ENCODE measurements at places on chromosomes 2 and 18.
A peak's percentile ranks its signal among the peaks of the same experiment; 100 is the strongest.

GRCh38 chr2:62304429-62305417 lies 108.8 kb downstream of the B3GNT2 start:
- DNase-seq, result peak; percentile 37

DNA sequence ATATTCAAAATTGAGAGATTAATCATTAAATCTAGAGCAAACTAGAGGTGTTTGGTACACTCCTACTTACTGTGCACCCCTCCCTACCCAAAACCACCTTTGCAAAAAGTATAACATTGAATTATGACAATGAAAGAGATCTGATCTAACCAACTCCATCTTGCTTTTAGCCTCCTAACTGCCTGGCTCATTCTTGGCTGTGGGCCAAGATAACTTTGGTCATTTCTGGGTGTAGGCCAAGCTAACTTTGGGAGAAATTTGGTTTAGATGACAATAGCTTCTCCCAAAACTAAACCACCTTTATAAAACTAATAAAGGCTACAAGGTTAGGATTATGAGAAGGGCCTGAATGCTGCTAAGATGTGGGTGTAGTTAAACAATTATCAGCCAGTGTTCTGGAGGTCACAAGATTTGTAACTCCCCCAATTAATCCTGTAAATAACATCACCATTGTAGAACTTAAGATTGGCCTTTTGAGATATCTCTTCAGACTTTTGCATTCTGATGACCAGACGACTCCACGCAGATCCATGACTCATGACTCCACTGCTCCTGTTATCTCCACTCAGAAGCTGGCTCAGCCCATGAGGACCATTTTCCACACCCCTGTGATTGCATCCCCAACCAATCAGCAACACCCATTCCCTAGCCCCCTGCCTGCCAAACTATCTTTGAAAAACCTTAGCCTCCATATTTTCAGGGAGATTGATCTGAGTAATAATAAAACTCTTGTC lies 160.2 kb downstream of the FBXO15 start:
- no peak for DNase-seq

- DNase-seq, result peak; percentile 54
Measured at GRCh38 chr2:28544405-28544921, 48.6 kb downstream of the PLB1 start.

DNA sequence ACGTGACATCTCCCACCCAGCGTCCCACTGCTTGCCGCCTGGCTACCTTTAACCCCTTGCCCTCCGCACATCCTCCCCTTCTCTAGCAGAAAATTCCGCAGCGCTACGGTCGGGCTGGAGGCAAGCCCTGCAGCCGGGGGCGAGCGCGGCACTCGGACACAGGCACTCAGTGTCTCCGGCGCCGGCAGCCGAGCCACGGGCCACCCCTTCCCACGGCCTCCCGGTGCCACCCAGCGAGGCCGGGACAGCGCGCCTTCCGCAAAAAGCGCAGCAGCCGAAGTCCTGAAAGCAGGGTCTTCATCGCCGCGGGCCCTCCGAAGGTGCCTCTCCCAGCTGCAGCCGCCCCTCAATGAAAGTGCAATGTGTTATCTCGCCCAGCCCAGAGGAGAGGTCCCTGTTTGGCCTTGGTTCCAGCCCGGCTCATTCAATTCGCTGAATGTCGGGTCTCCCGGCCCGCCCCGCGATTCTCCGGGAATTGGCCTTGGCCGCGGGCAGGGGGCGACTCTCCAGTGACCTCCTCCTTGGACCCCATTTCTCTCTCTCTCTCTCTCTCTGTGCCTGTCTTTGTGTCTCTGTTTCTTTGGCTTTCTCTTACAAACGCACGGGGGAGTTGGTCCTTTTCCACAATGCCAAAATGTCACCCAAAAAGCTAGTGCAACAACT lies 1.1 kb downstream of the DLGAP1 start:
- peak; percentile 43 for DNase-seq

GRCh38 chr18:57831597-57832377 lies 28.7 kb upstream of the ATP8B1 start:
- no peak for DNase-seq

GRCh38 chr18:27449104-27449503 lies 264.0 kb upstream of the CHST9 start:
- no peak for DNase-seq

- DNase-seq, result no peak
Measured at GRCh38 chr2:95001051-95001562, 24.4 kb upstream of the MAL start.

DNA sequence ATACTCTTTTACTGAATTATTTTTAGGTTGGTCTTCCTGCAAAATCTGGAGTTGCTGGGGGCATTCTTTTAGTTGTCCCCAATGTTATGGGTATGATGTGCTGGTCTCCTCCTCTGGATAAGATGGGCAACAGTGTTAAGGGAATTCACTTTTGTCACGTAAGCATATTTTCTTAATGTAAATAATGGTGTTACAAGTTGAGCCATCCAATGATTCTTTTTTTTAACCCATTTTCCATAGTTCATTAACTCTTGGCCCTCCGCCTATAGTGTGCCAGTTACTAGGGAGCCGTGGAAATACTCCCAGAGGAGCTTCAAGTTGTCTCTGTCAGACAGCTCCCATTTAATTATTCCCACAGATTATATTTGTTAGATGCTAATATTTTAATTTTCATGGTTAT lies 49.8 kb downstream of the GLS start:
- no peak for DNase-seq

DNA sequence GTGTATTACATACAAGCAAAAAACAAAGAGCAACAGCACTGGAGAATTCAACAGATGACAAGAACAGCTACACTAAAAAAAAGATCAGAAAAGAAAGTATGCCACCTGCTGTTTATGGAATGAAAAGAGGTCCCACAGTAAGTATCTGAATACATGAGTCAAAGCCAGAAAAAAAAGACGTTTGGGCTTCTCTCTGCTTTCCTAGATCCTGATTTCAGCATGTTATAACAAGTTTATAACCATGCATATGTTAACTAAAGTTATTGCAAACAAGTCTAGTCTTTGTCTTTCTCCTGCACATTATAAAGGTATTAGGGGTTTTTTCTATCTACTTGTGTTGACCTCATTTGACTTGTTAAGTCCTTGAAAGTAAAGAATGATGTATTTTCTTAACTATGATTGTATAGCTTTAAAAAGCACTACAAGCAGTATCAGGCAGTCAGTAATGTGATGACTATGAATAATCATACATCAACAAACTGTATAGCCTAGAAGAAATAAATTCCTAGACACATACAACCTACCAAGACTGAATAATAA lies 108.5 kb upstream of the COL5A2 start:
- DNase-seq, result no peak

- no peak for DNase-seq
Measured at GRCh38 chr2:86049529-86049928, 56.2 kb downstream of the POLR1A start.

DNA sequence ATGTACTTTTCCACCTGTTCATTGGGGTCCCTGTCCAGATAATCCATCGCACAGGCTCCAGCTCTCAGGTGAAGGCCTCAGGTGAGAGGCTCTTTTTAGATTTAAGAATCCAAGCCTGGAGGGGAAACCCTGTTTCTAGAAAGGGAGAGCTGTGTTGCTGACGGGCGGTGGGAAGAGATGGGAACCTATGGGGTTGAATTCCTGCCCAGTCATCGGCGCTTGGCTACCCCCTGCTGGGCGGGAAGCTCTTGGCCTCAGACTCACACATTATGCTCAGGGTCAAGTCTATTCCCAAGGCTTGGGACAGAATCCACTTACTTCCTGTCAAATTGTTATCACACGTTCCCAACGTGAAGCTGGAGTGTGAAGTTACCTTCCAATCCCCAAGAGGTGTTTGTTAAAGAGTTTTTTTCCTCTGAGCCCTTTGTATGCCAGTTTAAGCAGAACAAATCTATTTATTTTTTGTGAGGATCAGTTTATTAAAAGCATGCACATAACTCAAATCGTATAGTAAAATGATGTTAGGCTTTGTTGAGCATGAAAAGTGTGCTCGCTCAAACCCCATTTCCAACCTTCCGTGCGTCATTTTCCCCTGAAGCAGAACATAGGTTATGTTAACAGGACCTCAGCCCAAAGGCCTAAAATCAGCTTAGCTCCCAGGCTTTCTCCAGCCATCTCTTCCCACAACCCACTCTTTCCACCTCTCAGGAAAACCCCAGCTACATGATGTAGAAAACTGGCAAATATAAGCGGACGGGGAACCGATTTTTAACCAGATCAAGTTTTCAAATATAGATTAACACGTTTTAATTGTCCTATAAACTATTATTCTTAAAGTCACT lies 181.7 kb upstream of the ETAA1 start:
- peak; percentile 80 for DNase-seq

DNA sequence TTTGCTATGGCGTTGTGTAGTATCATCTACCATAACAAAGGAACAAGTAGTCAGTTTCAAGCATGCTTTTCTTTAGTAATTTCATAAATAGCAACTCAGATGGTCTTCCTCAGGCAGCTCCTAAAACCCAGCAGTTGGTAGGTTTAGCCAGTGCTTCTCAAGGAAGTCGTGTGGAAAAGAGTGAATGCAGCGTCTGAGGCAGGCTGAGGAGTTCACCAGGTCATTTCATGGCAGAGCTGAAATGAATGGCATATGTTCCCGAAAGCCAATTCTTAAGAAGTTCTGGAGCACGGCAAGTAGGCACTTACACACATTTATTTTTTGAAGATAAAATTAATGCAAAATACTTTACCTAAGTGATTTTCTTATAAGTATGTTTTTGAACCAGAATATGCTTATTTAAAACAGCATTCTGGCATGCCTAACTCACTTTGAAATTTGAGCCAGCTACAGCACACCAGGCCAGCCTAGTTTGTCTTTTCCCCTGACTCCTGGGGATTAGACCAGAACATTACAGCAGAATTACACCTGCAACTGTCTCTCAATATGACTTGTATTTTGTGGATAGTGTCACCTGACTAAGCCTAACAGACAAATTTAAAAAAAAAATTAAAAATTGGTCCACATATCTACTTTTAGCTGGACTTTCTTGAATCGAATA lies 62.2 kb downstream of the OSBPL6 start:
- DNase-seq, result no peak

Data from testis (tissue), 5 donors.